ENCODE measurements at places on chromosomes 12 and 14.

- DNase-seq, result no peak
Observed at GRCh38 chr14:57345106-57345505, 45.3 kb upstream of the NAA30 start.

DNA sequence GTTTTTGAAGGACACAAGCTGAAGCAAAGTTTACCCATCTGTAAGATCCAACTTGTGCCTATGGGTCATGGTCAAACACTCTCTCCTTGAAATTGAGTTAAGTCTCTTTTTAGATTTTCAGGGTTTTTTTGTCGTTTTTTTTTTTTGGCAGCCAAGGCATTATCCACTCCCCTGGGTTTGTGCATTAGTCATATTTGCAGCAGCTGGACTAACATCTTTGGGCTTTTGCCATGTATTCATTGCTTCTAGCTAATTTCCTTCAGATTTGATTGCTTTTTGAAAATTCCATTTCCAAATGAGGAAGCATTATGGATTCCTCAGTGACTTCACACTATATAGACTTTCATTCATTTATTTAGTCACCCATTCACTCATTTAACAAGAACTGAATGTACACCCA is 80.3 kb upstream of the SRRM4 start:
- no peak for DNase-seq

GRCh38 chr12:45703942-45704341 is 25.6 kb upstream of the ARID2 start:
- DNase-seq, result no peak

- peak; percentile 30 for DNase-seq
Observed at GRCh38 chr12:116277467-116278278, at the start of gene MED13L. Gene MED13L, minus strand, starts transcription at chr12:116277693. Its CDS starts 562 bp downstream, at chr12:116277131.

DNA sequence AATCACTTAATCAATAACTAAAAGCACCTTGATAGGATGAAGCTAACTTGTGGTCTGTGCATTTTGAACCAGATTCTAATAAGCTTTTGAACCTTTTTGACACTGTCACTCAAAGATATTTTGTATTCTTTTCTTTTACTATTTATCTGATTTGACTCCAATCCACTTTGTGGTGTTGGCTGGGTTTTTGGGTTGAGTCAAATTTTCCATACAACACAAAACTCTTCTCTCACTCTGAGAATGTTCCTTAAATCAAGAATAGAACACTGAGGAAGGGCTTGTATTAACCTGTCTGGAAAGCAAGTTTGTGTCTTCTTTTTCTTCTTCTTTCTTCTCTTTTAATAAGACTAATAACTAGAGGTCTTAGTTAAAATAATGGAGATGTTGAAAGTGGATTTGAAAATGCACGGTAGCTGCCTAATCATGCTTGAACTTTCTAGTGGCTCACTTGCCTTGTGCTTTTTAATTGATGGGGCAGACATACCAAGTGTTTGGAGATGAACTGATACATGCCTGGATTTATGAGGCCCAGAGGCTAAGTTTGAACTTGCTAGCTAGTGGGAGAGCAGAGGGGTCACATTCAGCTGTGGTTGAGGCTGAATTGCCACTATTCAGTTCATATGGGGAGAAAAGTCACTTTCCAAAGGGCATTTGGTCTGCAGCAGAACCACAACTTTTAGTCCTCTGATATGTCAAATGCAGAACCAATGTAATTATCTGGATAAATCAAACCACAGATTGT is 93.5 kb upstream of the PTHLH start:
- DNase-seq, result no peak

DNA sequence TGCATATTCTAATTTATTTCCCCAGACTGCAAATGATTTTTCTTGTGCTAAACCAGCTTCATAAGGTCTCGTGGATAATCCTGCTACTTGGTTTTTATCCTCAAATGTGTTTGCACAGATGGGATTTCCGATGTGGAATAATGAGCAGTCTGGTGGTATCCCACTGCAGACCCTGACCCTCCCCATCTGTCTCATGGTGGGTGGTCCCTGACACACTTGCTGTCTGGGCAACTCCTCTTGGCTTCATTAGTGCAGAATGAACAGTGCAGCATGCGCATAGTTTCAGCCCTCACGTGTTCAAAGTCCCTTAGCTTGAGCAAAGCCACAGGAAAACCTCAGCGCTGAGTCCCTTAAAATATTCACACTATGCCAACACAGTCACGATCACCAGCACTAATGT is 996.5 kb downstream of the AACS start:
- no peak for DNase-seq

GRCh38 chr12:100539202-100539601 is 34.3 kb upstream of the GAS2L3 start:
- no peak for DNase-seq

GRCh38 chr12:89087876-89088275 is 264.4 kb downstream of the DUSP6 start:
- no peak for DNase-seq

- no peak for DNase-seq
Observed at GRCh38 chr12:46174919-46175318, 93.9 kb downstream of the SLC38A1 start.

GRCh38 chr12:13390381-13390861 is 193.9 kb downstream of the EMP1 start:
- DNase-seq, result no peak

DNA sequence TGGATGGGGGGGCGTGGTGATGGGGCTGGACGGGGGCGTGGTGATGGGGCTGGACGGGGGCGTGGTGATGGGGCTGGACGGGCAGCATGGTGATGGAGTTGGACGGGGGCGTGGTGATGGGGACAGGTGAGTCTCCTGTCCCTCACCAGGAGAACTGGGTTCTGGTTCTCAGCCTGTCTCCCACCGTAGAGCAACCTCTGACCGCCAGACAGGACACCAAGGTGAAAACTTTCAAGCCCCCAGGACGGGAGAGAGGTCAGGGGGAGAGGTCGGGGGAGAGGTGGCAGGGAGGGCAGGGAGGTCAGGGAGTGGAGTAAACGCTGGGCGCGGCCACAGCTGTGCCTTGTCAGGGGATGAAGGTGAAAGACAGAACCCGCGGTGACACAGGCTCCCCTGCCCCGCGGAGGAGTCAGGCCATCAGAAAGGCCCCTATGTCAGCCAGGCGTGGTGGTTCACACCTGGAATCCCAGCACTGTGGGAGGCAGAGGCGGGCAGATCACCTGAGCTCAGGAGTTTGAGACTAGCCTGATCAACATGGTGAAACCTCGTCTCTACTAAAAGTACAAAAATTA is 84.6 kb downstream of the GALNT9 start:
- DNase-seq, result no peak

DNA sequence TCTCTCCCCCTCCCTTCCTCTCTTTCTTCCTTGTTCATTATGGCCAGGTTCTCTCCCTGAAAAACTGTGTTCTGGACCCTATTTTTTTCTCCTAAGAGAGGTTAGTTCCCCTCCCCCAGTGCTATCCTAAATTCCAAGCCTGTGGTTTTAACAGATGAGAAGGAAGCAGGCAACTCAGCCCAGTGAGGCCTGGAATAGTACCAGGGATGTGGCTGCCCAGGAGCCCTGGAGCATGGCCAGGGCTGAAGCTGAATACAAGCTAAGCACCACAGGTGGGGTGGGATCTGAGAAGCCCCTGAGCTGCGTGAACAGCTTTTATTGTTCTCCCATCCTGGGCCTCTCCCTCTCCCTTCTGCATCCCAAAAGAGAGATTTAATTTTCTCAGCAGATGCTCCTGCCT is 1581.3 kb upstream of the TMEM132C start:
- no peak for DNase-seq

All from GM12864 (cell line).